SHP77 treated with DMSO at 0.1 percent for 48 hours (cell line): ENCODE measurements at places on chromosomes 13 and 19.

DNA sequence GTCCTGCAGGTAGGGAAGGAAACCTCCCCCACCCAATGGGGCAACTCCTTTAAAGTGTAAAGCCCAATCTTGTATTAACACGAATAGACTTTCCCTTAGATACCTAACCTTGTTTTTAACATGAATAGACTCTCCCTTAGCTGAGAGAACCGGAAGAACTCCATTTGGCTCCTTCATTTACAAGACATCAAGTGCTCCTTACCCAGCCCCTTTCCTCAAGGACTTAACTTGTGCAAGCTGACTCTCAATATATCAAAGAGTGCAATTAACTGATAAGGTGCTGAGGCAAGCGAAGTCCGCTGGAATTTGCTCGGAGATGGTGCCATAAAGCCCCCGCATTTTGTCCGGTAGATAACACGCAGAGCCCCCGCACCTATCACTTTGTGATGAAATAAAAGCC, 9.9 kb upstream of the ZNF90 start:
- DNase-seq, result no peak

GRCh38 chr19:13400296-13400695, 106.0 kb downstream of the CACNA1A start:
- no peak for DNase-seq

GRCh38 chr19:5093297-5093928, 124.5 kb downstream of the KDM4B start:
- peak; percentile 25 for DNase-seq

DNA sequence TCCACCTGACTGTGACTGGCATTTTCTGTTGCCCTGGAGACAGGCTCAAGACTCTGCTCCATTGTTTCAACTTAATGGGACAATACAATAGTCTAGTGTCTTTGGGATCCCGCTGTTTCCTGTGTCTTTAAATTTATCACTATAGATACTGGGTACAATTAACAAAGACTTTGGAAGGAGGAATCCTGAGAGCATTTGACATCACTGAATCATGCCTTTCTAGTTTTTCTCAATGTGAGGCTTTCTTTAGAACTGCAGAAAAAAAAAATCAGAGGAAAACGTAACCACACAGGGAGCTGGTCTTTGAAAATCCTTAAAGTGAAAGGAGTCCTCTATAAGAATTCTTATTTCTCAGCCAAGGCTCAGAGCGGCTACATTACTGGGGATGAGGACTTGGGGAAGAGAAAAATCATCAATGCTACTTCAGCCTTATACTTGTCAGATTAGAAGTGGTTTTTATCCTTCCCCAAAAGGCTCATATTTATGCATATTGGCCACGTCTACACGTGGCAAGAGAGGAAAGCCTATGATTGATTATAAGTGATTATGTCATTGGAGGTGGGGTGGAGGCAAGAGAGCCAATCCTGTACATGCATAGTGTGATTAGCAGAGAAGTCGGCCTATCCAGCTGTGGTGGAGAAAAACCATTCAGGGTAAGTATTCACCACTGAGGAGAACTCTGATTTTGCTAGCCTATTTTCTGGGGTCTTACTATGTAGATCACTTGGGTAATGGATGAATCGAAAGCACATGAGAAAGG, 34.4 kb upstream of the UBL3 start:
- DNase-seq, result no peak

DNA sequence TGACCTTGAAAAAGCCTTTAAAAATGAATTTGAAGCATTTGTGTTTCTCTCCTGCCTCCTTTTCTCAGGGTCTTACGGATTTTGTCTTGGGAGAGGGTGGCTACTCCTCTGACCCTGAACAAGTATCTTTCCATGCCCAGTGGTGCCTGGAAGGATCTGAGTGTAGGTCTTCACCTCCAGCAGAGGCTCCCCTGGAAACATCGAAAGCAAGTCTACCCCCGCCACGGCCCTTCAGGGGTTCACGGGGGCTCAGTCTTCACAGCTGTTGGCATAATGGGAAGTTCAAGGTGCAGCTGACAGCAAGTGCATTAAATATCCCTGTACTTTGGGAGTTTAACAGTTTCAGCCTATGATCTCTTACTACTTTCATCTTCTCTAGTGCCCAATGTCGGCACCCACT, 42.7 kb upstream of the SLC15A1 start:
- no peak for DNase-seq

GRCh38 chr13:40582531-40582930, 83.9 kb downstream of the FOXO1 start:
- DNase-seq, result no peak

GRCh38 chr13:74128156-74128767, 5.9 kb downstream of the KLF12 start:
- DNase-seq, result no peak

GRCh38 chr13:41938918-41939317, 22.0 kb downstream of the VWA8 start:
- no peak for DNase-seq

DNA sequence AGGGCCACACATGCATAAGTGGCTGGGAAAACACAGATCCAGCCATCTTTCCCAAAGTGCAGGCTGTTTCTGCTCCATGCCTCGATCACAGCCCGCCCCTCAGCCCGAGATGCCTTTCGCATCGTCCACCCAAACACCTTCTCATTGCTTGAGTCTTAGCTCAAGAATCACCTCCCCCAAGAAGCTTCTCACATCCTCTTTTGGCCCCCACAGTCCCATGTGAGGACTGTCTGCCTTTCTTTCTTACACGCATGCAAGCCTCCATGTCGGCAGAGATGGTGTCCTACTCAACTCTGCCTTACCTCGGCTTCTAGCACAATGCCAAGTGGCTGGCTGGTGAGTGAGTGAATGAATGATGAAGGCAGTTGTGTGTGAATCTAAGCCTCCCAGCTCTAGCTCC, 18.1 kb upstream of the GSX1 start:
- no peak for DNase-seq
